ENCODE measurements at places on chromosomes 12 and 14.

DNA sequence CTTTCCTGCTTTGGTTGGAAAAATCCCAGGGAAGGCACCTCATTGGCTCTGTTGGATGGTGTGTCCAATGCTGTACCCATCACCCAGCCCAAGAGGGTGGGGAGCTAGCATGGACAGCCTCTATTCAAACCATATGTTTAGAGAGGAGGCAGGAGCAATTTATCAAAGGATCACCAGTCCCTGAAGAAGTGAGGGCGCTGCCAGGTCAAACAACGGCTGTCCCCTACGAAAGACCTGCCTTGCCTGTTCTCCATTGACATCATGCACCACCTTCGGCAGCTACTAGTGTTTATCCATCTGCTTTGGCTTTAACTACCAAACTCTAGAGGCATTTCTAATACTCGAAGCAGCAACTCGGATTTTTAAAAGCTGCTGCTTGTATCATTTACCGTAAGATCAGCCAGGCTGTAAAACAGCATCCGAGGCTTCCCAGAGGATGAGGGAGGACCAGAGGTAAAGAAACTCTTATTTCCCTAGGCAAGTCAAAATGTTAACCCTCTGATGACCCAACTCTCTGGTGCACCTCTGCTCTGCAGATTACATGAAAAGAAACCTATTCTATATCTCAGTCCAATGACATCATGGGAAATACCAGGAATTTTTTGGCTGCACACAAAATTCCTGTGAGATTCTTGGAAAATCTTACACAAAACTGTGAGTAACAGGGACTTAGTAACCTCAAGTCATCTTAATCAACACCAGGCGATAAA is 720.9 kb upstream of the TBX3 start:
- DNase-seq = no peak

DNA sequence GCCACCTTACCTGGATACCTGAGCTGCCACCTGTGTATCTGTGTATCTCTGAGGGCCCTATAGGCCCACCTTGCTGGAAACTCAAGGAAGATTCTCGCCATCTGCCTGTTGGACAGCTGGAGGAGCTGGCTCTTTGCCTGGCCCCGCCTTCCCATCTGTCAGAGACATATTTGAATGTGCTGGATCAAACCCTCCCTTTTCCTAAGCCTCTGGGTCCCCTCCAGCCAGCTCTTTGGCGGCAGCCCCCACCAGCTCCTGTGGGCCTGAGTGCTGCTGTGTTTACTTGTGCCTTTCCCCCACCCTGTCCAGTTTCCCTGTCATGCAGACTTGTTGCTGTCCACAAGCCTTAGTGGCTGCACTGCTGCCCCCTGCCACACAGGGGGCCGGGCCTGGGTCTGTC is 55.9 kb upstream of the SRSF5 start:
- DNase-seq = peak; percentile 74

DNA sequence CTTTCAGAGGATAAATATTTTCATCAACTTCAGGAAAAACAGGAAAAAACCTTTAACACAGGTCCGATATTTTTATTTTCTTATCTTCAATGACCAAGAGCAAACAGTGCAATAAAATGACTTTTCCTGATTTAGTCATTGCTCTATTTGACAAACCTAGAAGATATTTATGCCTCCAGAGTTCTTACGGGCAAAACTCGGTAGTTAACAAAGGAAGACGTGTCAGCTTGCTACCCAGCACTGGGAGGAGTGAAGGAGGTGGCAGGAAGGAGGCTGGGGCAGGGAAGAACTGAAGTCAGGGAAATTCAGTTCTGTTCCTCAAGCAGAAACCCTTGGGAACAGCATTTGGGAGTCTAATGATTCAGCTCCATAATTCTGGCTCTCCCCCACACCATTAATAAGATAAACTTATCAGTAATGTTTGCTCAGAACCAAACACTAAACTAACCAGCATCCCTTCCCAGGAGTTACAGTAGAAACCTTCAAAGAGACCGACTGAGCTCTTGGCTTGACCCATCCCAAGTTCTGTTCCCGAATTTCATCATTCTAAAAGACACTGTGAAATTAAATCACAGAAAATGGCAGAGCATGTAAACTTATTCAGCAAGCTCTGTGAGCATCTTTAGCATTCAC is 163.3 kb downstream of the APAF1 start:
- no peak for DNase-seq

DNA sequence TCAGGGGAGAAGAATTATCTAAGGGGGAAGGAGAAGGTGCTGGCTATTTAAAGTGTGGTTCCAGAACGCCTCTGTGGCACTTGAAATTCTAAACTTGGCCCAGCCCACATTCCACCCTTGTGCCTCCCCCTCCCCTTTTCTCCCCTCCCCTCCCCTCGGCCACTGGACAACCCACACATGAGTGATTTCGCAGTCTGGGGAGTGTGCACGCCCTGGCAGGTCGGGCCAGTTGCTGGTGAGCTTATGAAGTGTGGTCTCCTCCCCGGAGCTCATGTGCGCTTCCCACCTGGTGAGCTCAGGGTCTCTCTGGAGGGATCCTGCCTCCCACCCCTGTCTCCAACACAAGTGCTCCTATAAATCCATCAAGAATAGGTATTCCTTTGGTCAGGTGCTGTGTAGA is at the start of gene SLC6A13:
SLC6A13 (minus strand) TSS at position 20 of the 400 bp plus-strand sequence. CDS start 2,784 bp downstream, outside the sequence.
- DNase-seq = no peak

GRCh38 chr12:109723311-109723881 is 9.8 kb downstream of the FAM222A start:
- DNase-seq = peak; percentile 81

GRCh38 chr12:91920276-91920675 is 225.4 kb downstream of the BTG1 start:
- DNase-seq = no peak

DNA sequence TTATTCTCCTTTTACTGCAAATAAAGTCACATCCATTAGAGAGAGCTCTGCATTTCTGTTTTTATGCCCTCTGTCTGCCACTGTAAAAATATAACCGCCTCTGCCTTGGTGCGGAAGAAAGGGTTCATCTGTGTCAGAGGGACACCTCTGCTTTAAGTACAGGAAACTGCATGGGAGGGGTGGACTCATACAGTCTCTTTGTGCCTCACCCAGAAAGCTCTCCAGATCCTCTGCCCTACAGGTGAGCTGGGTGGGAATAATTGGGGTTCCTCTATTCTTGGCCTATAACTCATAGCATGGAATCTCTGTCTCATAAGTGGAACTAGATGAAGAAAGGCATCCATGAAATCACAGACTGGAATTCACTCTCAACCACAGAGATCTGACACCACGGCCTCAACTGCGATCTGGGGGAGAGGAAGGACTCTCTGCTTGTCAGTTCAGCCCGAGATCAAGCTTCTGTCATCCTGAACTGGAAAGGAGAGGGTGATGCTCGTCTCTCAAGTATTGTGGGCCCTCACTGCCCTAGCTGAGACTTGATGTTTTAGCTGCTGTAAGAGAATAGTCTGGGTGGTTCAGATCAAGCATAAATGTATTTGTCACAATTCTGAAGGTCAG is 702.3 kb downstream of the TMEM121 start:
- DNase-seq = no peak

- DNase-seq = no peak
Measured at GRCh38 chr14:99574099-99574880, 29.7 kb downstream of the CCDC85C start.

- no peak for DNase-seq
Measured at GRCh38 chr12:116731801-116732200, 6.1 kb downstream of the SPRING1 start.

DNA sequence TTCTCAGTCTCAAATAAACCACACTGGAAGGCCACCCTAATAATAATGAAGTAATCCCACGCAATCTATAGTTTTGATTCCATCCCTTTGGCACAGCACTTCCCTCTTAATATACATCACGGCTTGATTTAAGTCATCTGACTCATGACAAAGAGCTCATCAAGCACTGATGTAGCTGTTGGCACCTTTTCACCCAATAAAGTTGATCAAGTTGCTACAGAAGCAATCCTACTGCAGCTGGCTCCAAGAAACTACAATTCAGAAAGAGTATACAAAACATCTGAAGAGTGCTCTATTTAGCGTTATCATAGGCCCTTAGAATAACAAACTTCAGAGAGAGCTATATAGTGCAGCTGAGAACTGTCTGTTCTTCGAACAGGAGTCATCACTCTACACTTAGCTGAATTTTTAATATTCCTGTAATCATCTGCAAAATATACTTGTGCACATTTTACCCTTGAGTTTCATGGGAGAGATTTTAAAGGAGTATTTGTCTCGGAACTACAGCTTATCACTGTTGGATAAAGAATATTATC is 94.9 kb downstream of the OSBPL8 start:
- no peak for DNase-seq

DNA sequence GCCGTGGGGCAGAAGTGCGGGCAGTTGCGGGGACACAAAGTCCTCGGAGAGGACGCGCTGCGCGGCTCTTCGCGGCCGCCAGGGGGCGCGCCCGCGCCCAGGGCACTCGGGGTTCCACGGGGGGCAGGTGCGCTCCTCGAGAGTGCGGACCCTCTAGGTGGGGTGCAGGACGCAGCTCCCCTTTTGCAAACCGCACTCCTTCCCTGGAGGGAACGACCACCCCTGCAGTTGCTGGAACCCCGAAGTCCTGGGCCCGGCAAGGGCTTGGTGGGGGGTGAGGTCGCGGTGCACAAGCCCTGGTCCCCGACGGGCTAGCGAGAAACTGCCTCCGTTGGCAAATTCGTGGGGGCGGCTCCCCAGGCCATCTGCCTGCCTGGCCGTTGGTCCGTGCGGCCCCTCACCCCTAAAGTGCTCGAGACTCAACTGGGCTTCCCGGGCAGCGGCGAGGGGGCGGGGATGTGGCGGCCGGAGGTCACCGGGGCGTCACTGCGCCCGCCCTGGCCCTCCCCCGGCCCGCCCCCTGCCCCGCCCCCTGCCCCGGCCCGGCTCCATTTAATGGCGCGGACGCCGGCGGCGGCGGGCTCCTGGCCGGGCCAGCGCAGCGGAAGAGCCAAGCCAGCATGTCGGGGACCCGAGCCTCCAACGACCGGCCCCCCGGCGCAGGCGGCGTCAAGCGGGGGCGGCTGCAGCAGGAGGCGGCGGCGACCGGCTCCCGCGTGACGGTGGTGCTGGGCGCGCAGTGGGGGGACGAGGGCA is at the start of gene ADSS1:
ADSS1 (plus strand) TSS at position 579 of the 756 bp plus-strand sequence; CDS start at position 621, 42 bp downstream.
- DNase-seq = peak; percentile 67

DNA sequence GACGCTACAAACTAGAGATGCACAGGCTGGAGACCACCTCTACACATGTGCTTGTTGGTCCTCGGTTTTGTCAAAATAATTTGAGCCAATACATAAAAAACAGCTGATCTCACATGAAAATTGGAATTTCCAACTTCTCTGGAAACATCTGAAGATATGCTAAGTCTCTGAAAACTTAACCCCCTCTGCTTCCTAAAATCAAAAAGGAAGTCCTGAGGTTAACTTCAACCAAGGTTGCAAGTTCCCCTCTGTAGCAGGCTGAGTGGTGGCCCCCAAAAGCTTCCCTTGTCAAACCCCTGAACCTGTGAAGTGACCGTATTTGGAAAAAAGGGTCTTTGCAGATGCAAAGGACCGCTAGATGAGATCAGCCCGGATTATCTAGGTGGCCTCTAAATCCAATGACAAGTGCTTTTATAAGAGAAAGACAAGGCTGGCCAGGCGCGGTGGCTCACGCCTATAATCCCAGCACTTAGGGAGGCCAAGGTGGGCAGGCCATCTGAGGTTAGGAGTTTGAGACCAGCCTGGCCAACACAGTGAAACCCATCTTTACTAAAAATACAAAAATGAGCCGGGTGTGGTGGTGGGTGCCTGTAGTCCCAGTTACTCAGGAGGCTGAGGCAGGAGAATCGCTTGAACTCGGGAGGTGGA is 32.0 kb upstream of the VPS37B start:
- no peak for DNase-seq

DNA sequence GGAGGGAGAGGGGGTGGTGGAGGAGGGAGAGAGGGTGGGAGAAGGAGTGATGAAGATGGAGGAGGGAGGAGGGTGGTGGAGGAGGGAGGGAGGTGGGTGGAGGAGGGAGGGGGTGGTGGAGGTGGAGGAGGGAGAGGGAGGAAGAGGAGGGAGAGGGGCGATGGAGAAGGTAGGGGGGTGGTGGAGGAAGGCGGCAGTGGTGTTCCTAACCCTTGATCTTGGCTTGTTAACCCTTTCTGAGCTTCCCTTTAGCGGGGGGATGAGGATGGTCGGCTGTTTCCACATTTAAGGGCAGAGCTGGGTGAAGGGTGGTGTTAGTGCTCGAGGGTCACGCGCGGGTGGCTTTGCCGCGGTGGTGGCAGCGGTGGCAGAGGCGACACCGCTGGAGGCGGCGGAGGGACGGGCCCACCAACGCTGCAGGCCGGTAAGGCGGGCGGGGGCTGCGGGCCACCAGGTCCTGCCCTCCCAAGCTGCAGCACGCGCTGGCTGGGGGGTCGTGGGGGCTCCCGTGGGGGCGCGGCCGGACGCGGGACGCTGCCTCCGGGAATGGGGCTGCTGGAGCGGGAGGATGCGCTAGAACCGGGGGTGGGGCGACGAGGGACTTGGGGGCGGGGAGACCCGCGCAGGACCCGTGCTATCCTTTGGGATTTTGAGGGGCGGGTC is 156.3 kb downstream of the PTPN11 start:
- no peak for DNase-seq

GRCh38 chr12:66237505-66238175 is 48.6 kb downstream of the IRAK3 start:
- DNase-seq = no peak

DNA sequence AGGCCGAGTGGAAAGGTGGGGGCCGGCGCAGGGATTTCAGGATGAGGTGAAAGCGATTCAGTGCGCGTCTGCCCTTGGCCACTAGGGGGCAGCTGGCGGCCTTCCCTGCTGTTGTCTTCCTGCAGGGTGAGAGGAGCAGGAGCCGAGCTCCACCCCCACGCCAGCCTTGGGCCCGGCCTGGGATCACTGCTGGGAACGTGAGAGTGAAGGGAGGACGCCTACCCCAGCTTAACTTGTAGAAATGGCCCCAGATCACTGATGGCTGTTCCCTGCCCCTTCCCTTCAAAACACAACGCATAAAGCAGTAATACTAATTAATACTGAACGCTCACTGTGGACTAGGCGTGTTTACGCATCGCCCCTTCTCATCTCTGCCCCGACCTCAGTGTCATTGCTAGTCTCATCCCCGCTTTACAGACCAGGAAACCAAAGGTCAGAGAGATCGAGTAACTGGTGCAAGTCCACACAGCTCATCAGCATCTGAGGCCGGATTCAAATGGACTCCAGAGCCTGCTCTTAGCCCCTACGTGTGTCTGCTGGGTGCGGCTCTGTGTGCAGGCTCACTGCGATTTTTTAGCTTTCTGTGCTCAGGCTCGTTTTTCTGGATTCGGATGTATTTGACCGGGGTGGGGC is 24.3 kb downstream of the MVK start:
- peak; percentile 92 for DNase-seq

Measured in dorsolateral prefrontal cortex (tissue), 122 donors.